H7 (cell line): ENCODE measurements at places on chromosomes 16 and 17.

DNA sequence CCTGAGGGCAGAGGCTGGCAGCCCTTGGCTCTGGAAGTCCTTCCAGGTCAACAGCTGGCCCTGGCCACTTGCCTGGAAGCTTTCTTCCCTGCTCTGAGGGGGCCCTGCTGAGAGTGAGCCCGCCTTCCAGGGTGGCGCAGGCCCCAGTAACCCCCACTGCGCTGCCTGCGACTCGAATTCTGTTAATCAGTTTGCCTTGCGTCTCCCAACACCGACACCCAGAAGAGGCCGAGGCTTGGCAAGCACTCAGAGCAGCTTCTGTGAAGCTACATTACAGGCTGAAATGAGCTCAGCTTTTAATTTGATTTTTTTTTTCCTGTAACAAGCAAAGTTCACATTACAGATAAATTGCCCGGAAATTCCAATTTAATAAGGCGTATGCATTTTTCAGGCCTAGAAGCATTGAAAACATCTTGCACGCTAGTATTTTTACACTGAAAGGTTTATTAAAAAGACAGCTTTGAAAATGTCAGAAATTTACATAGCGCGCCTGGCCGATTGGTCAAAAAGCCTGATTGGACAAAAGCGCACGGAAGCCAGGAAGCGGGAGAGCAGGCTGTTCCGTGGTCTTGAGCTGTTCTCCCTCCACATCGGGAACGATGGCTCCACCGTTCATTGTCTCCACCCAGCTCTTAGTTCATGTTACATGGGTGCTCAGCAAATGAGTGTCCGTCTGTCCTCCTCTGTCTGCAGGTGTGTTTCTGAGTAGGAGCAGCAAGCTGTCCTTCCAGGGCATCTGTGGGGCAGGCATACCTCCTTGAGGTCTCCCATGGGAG is 65.5 kb upstream of the HSBP1 start:
- no peak for DNase-seq

DNA sequence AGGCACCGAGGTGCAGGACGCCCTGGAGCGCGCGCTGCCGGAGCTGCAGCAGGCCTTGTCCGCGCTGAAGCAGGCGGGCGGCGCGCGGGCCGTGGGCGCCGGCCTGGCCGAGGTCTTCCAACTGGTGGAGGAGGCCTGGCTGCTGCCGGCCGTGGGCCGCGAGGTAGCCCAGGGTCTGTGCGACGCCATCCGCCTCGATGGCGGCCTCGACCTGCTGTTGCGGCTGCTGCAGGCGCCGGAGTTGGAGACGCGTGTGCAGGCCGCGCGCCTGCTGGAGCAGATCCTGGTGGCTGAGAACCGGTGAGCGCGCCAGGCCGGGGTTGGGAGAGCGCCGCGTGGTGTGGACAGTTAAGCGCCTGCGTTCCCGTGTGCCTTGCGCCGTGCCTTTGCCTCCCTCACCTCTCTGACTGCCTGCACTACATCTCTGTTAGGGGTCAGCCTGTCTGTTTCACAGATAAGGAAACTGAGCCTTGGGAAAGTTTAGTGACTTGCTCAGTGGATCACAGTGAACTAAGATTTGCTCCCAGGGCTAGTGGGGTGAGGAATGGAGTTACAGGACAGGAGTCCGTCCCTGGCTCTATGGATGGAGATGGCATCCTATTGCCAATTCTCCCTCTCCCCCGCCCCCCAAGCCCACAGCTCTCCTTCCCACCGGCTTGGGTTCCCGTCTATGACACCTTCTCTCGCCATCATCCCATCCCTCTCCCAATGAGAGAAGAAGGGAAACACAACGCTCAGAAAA is 880 bp downstream of the SARM1 start:
- peak; percentile 79 for DNase-seq

DNA sequence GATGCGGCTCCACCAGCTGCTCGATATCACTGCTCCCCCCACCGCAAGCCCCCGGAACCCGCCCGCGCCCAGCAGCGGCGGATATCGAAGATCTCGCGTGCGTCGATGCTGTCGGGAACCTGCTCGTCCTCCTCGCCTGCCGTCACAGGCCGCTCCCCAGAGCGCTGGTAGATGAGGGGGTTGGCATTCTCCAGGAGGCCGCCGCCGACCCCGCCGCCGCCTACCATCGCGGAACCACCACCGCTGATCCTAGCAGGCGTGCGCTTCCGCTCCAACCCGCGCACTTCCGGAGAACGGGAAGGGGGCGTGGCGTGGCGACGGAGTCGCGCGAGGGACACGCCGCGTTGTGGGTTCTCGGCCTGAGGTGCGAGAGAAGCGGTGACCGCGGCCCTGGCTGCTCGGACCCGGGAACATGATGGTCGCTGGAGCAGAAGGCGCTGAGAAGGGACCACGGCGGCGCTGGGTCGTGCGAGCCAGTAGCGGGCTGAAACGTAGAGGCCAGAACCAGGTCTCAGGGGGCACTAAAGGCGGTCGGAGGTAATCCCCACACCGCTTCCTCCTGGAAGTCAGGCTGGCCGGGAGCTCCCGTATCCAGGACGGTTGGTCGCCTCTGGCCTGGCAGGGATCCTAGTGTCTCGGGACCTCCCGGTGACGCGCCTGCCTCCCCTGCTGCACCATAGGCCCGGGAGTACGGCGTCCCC is at the start of gene CIAO2B:
Gene CIAO2B (minus strand): TSS at position 265 of the 701 bp plus-strand sequence. CDS start 38 bp downstream, at position 227.
- DNase-seq: peak; percentile 93

- DNase-seq: no peak
Observed at GRCh38 chr16:12480286-12480685, 323.4 kb downstream of the CPPED1 start.
